ENCODE measurements at places on chromosomes 2 and 18. TPM values are rescaled to one million over a fixed set of nuclear protein-coding genes. Genes with fewer than 3 reads are reported as not detected.

- no peak for DNase-seq
Measured at GRCh38 chr2:74777161-74777900, 56.6 kb upstream of the HK2 start.

Gene CTNNA2
- 76.2 TPM for total RNA-seq

DNA sequence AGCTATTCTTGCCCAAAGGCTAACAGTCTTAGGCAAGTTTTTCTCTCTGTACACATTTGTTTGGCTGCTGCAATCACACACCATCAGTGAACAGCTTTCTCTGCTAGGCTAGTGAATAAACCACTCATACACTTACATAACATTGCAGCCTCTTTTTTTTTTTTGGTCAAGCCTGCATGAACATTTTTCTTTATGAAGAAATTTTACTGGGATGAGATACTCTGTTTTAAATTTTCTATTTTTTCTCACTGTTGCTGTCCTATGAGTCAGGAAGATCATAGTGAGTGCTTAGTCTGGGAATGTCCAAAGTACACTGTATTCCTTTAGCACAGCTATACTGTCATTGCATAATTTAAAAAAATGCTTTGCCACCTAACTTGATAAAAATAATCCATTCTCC lies 58.5 kb downstream of the ROCK1 start:
- no peak for DNase-seq

DNA sequence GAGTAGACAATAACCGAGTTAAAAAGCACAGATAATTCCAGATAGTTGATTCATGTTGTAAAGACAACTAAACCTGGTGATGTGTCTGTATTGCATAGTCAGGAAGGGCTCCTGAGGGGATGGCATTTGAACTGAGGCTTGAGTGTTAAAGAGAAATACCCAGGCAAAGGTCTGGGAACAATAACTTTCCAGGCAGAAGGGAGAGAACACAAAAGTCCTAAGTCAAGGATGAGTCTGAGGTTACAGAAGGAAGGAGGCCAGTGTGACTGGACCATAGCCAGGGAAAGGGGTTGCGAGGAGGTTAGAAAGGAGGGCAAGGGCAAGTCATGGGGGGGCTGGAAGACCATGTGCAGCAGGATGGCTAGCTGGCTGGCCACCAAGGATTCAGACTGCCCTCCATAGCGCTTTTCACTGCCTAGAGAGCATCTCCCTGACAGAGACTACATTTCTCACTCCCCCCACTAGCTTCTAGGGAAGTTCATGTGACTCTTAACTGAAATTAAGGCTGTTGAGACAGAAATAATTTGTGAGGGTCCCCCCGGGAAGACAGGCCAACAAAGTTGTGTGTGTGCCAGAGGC lies 135.5 kb upstream of the CREB1 start:
- no peak for DNase-seq

DNA sequence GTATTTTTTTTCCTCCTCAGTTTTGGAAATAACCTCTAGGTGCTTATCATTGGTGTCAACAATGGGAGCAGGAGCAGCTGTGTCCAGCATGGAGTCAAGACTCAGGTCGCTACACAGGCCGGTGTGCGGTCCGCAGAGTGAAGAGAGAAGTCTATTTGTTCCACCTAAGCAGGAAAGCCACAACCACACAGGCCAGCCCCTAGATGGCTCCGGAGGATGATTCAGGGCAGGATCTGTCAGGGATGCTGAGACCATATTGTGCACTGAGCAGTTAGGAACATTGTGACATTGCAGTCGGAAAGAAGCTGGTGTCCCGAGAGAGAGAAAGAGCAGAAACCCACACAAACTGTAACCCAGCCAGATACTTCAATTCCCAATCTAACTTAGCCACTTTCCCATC lies 136.9 kb downstream of the GAREM1 start:
- DNase-seq, result peak; percentile 20

Gene GCG
- total RNA-seq, result not detected

Gene INHBB
- total RNA-seq, result 0.34 TPM

DNA sequence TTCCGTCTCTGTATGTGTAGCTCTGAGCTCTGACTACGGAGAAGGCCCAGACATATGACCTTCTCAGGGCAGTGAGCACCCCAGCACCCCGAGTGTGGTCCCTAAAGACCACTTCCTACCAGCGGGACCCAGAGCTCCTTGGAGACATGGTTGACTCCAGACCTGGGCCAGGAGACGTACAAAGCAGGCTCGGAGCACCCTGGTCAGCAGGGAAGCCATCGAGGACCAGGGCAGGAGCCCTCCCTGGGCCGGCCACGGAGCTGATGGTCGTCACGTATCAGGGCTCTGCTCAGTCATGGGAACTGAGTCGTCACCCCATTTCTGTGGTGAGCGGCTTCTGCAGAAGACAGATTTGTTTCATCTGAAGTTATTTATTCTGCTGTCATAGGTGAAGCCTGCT lies 12.8 kb upstream of the NEU4 start:
- DNase-seq, result peak; percentile 6

Gene FEV
- not detected for total RNA-seq

Gene REG3A
- not detected for total RNA-seq

Gene DDX18
- 75.7 TPM for total RNA-seq

GRCh38 chr2:190583507-190584337 lies 49.2 kb upstream of the NEMP2 start:
- DNase-seq, result no peak

DNA sequence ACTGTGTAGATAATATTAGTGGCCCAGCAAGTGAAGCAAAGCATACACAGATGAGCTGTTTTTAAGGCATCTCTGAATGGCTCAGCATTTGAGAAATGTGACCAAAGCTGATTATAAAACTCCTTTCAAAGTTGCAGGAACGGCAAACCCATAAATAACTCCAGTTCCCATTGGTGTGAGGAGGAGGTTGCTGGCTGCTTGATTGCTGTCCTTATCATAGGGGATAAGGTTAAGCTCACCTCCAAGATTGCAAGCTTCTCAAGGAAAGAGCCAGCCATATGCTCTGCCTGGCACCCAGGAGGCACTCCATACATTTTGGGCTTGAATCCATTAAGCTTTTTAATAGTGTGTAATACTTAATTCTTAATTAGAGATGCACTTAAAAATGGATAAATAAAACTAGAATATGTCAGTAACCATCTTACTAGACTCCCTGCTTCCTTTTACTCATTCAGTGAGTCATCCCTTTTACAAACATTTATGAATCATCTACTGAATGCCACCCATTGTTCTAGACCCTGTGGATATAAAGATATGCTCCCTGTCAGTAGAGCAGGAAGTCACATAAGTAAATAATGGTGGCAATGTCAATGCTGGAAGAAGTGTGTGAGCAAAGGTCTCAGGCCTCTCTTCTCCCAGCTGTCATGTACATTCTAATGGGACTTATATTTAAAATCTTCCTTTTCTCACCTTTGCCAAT lies 99.3 kb downstream of the SPATS2L start:
- no peak for DNase-seq

Gene ABCG8
- not detected for total RNA-seq

DNA sequence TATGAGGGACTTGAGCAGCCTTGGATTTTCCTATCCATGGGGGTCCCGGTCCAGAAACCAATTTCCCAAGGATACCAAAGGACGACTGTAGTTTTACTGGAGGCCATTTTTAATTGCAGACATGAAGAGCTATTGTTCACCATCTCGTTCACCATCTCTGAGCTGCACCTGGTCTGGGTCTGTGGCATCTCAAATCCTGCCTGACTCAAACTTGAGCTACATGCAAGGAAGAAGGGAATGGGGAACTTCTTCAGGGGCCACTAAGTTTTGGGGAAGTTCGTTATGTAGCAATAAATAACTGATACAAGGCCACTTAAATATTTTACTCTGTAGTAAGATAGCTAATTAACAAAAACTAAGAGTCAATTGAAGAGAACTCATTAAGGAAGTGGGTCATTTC lies 2.1 kb upstream of the SMCHD1 start:
- DNase-seq, result no peak

- no peak for DNase-seq
Measured at GRCh38 chr2:148006249-148007007, 14.1 kb downstream of the ORC4 start.

- DNase-seq, result no peak
Measured at GRCh38 chr2:188576651-188577050, 285.0 kb downstream of the GULP1 start.

DNA sequence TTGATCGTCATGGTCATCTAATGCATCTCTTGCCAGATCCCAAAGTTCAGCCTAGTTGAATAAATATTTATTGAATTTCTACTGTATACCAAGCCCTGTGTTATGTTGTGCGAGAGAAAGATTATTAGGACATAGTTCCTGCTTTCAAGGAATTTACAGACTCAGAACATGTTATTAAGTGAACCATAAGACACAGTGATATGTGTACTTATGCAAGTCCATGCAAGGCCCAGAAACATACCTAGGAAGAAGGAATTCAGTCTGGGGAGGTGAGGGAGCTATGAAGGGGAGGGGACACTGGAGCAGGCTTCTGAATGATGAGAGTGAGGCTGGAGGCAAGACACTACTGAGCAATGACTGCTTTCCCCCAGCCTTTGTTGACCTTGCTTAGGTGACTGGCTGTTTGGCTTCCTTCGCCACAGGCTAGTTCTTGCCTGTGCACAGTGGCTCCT lies 81.4 kb downstream of the ACAA2 start:
- no peak for DNase-seq

DNA sequence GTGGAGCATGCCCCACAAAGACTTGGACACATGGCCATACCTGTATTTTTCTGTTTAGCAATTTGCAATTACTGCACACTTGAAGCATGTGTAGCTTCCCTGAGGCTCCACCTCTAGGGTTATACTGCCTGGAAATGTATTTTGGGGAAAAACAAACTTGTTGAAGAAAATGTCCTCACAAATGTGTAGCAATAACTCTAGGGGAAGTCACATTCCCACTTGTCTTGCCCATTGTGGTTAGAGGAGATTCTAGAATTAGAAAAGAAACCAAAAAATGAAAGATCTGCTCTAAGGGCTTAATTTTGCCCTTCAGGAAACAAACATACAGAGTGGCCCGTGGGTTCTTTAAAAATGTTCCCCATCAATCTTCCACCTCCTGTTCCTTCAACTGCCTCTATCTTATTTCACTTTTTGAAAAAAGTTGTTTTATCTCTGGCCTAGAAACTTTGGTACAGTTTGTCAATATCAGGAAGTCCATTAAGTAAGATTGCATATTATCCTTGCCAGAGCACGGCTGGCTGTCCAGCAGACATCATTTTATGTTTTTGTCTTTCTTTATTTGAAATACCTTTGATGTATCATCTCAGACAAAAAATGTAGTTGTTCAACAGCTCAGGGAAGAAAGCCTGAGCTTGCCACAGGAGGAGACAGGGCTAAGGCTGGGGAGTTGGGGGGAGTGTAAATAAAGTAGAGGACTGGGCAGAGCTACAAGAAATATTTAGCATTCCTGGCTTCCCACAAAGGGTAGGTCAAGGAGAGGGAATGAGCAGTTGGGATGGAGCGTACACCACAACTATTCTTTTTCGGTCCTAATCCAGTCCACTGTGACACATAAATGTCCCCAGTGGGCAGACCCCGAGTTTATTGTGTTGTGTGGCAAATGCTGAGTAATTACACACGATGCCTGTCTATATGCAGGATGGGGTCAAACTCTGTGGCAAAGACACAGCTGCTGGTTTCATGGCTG lies 96.8 kb upstream of the CDC42EP3 start:
- DNase-seq, result no peak

- peak; percentile 12 for DNase-seq
Measured at GRCh38 chr18:79507546-79508480, 112.1 kb downstream of the NFATC1 start.

- DNase-seq, result no peak
Measured at GRCh38 chr2:71071681-71072398, 3.4 kb downstream of the NAGK start.

GRCh38 chr2:11257964-11258363 lies 86.5 kb downstream of the ROCK2 start:
- no peak for DNase-seq

DNA sequence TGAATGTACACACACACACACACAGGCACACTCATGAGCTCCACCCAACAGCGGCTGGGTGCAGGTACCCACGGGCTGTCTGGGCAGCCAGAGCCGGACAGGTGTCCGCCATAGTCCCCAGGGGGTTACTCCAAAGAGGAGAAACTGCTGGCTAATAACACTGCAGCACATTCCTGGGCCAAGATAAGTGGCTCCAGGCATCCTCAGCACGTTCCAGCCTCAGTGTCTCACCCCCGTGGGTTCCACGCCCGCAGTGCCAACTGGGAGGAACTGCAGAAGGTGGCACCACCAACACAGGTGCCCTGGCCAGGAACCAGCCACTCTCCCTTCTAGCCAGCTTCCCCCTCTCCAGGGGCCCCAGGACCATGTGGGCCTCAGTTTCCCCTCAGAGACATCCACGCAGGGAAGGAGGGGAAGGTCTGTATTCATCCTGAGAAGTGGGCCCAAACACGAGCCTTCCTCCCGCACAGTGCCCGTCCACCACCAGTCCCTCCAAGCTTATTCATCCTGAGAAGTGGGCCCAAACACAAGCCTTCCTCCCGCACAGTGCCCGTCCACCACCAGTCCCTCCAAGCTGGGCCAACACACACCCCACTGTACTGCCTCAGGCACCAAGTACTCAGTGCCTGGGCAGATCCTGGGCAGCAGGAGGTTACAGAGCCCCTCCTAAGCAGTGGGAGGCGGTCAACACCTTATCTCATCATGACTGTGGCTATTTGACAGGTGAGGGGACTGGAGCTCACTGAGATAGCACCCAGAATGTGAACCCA lies 47.6 kb downstream of the TNS1 start:
- no peak for DNase-seq

- DNase-seq, result no peak
Measured at GRCh38 chr2:60771508-60771907, 15.4 kb downstream of the PAPOLG start.

- DNase-seq, result no peak
Measured at GRCh38 chr2:119721904-119722303, 37.8 kb upstream of the PTPN4 start.

DNA sequence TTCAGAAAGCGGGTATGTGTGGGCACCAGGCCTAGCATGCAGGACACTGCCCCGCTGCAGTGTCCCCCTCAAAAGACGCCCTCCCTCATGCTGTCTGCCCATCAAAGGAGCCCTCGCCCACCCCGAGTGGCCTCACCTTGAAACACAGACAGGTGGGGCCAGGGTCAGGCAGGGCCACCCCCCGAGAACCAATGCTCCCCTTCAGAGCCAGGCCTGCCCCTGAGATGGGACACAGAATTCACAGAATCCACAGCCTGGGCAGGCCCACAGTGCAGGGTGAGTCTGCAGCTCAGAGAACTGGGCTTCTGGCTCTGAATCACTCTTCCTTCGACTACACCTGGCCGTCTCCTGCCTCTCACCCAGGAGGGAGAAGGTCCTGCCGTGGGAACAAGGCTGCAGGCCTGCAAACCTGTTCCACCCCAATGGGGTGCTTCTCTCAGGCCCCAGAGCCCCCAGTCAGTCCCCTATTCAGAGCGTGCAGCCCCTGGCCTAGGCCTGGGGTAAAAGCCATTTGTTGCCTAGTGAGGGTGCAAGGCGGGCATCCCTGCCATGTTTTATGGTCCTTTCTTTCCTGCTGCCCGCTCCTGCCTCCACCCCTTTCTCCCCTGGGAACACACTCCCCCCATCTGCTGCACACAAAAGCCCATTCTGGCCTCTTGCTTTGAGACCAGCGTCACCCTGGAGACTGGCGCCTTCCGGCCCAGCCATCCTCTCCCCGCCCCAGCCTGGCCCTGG lies 11.3 kb upstream of the ARHGEF4 start:
- DNase-seq, result no peak

Gene FHOD3
- total RNA-seq, result 21.2 TPM
